ENCODE measurements at places on chromosomes 12 and 14.

GRCh38 chr12:19430988-19431387, 8.3 kb upstream of the AEBP2 start:
- DNase-seq: peak; percentile 6

GRCh38 chr12:3684449-3685051, 68.4 kb downstream of the CRACR2A start:
- DNase-seq: peak; percentile 44

- no peak for DNase-seq
Measured at GRCh38 chr12:32205731-32206130, 99.1 kb downstream of the BICD1 start.

DNA sequence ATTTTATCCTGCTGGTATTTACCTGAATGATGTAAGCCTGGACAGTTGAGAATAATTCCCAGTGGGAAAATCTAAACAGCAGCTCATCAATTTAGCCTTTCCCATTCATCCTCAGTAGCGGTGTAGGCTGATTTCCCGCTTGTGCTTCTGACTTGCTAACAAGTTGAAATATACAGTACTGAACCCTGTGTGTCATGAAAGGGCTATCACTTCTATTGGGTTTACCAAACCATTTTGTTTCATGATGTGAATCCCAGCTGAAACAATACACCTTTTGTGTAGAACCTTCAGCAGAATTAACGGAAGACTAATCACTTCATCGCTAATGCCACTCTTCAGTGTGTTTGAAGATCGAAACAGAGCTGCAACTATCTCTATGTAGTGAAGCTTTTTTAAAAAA, 88.4 kb downstream of the POLR3B start:
- peak; percentile 40 for DNase-seq

DNA sequence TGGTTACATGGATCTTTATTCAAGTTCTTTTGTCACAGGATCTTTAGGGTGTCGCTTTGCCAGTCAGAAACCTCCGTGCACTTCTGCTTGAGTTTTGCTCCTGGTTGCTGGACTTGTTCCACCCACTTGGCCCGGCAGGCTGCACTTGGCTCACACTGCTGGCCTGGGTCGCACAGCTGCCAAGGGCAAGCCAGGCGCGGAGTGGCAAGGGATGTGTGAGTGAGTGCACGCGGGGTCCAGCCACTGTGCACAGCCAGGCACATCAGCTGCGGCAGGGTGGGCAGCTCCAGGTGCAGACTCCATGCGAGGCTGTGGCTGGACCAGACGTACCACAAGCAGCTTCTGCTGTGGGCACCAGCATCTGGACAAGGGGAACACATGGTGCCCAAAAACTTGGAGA, 76.6 kb downstream of the DERA start:
- no peak for DNase-seq

DNA sequence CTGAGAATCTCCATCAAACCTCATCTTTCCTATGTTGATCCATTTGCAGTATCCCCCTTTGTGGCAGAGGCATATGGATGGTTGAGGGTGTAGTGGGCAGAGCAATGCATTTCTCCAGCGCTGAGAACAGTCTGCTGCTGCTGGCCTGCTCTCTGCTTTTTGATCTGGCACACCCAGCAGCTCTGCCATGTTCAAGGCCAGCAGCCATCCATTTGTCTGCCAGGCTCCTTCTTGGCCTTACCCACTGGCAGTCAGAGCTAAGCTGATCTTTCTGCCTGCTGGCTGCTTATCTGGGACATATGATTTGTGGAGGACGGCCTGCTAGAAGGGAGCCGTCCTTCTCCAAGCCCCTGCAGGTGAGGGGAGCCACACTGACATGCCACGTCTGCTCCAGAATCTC, 17.0 kb downstream of the NPC2 start:
- DNase-seq: no peak

GRCh38 chr14:80658155-80658554, 283.4 kb downstream of the CEP128 start:
- no peak for DNase-seq

GRCh38 chr14:59918824-59919569, 947 bp upstream of the LRRC9 start:
- peak; percentile 71 for DNase-seq

DNA sequence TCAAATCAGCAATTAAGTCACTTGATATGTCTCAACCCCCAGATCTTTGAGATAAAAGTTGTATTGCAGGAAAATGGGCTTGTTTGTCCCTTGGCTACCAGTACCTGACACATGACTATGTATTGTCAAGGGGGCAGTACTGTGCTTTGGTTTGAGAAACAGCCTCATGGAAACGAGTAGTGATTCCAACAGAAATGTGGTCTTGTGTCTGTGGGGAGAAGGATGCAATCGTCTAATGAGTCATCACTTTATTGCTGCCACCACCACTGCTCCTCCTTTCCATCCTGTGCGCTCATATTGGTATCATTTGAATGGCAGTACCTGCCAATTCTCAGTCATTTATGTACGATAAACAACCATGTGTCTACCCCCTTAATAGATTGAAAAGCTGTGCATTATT, 72.8 kb upstream of the ARHGAP5 start:
- no peak for DNase-seq

DNA sequence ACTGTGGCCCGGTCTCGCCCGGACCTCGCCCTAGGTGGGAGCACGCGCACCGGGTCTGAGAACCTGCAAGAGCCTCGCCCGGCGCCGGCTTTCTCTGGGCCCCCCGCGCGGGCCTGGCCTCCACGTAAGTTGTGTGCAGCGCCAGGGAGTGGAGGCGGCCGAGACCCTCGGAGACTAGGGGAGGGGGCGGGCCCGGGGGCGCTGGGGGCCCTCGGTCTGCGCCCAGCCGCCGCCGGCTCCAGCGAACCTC, 183 bp upstream of the PRMT8 start:
- no peak for DNase-seq

DNA sequence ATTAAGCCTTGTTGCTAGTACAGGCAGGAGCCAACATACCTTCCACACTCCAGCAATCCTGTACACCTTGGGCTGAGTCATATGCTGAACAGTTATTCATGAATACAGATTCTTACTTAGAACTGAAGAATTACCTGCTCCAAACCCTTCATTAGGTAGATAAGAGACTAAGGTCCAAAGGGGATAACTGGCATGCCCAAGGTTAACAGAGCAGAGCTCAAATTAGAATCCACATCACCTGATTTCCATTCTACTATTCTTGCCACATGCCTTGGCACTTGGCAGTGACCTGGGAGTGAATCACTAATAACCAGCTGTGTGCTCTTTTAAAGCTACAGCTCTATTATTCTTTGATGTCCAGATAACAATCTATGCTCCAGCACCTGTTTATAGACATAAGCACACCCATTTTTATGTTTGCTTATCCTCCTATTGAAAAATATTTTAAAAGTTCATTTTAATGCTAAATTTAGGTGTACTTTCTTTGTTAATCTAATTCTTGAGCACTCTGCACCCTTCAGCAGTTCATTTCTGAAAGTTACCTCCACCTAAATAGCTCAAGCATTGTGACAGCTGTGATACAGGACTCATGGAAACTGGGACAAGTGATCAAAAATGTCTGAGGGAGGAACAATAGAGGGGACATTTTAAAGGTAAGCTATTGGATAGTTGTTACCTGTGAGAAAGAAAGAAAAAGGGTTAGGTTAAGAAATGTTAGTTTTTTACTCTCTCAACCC, 19.4 kb downstream of the LPCAT3 start:
- no peak for DNase-seq

- no peak for DNase-seq
Measured at GRCh38 chr14:76326918-76327689, 48.8 kb upstream of the ESRRB start.

GRCh38 chr12:87760943-87761342, 268.3 kb downstream of the C12orf50 start:
- DNase-seq: no peak

DNA sequence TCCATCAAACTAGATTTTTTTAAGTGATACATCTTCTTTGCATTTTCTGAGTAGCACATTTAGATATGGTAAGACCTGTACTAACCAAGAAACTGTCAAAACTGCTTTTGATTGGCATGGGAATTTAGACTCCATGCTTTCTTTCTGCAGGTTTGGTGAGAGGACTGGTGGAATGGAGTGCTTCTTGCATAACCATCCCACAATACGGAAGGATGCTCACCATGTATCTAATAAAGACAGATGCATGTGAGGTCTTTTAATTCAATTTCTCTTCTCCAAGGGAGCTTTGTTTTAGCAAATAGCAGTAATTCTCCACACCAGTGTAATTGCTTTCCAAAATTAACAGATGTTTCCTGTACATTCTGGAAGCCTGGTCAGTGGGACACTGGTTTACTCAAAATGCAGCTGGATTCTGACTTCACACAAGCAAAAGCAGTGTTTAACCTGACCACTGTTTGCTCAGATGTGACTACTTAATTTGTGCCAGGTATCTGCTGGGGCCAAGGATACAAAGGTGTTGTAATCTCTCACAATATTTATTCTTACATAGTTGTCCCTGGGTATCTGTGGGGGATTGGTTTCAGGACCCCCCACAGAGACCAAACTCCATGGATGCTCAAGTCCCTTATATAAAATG, 26.1 kb downstream of the FGD6 start:
- no peak for DNase-seq

- no peak for DNase-seq
Measured at GRCh38 chr14:46769292-46769691, 117.7 kb upstream of the RPL10L start.

DNA sequence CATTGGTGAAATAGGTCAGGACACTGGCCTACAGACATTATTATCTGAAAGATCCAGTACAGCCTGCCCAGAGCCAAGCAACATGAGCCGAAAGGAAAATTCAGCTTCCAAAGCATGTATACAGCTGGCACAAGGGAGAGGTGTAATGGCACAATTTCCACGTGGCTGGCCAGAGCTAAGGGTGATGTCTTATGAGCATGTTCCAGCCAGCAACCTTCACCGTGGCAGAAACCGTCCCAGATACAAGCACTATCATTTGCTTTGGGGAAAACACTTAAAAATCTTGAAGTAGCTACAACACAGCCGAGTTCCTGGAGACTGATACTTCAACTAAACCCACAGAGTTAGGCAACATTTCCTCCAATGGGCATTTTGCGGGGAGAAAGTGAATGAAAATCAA, 44.5 kb downstream of the CORO1C start:
- no peak for DNase-seq

DNA sequence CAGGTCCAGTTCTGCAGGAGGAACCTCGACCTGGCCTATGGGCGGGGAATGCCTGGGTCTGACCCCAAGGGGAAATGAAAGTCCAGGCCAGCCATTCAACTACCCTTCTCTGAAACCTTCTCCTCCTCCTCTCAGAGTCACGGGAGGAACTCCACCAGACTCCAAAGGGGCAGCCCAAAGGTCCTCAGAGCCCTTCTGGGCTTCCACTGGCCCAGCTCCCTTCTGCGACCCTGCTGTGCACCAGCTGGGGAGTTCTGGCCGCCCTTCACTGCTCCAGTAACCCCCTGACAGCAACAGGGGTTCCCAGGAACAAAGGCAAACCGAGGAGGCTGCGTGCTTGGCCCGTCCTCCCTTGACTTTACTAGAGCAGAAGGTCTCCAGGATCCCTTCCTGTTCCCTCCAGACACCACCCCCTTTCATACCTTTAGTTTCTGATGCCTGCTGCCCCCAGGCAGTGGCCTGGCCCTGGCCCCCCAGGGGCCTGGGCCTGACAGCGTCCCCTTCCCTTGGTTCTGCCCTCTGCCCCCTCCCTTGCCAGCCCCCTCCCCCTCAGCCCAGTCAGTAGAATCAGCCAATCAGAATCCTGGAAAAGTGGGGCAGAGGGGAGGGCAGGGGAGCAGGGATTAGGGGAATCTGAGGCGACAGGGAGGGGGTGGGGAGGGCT, 850 bp upstream of the ZNF385A start:
- no peak for DNase-seq

DNA sequence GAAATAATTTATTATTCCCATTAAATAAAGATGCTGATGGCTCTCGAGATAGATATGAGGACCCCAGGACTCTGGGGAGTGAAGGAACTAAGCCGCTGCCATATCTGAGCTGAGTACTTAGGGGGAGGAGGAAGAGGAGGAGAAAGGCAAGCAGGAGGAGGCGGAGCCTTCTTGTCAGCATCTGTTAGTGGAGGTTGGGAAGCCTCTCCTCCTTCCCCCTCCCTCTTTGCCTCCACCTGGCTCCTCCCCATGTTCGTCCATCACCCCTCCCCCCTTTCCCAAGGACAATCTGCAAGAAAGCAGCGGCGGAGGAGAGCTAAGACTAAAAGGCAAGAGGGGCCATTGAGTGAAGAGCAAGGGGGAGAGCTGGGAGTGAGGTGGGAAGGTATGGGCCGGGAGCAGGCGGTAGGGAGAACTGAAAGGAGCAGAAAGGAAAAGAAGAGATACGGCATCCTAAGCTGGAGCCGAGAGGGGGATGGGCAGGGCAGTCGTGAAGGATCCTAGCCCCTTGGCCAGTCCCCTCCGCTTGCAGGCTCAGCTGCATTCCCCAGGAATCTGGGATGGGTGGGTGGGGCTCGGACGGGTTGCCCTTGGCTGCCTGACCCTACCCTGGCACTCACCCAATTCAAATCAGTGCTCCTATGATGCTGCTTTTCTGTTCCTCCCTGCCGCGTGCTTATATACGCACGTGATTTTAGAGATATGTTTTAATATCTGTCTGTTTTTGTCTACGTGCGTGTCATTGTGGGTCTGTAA, at the start of gene PFKM:
Gene PFKM, plus strand, starts transcription at position 287 of the 756 bp plus-strand sequence. CDS start 3,411 bp downstream, outside the sequence.
- peak; percentile 92 for DNase-seq

DNA sequence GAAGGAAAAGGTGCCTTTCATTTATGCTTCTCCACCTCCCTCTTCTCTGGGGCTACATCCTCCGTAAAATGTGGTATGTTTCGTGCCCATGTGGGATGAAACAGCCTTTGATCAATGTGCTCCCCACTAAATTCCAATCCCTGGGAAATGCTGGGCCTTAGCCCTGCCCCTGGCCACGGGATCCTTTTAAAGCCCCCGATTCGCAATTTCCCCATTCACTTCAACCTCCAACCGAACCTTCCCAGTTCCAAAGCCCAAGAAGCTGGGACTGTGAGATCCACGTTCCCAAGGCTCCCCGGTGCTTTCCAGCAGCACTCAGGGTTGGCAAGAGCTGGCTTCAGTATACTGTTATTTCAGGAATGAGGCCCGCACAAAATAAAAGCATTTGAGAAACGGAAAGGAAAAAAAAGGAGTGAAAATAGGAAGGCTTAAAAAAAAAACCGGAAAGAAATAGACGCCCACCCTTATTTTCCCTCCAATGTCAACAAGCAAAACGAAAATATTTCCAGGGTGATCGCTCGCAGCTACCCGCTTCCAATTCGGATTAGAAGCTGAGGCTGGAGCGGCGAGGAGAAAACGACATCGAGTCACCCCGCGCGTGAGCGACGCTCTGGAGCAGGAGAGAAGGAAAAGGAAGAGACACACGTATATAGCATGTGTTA, 1.3 kb upstream of the FOXG1 start:
- DNase-seq: peak; percentile 70
